ENCODE measurements at places on chromosomes 1 and 21.
A peak's percentile ranks its signal among the peaks of the same experiment; 100 is the strongest.

DNA sequence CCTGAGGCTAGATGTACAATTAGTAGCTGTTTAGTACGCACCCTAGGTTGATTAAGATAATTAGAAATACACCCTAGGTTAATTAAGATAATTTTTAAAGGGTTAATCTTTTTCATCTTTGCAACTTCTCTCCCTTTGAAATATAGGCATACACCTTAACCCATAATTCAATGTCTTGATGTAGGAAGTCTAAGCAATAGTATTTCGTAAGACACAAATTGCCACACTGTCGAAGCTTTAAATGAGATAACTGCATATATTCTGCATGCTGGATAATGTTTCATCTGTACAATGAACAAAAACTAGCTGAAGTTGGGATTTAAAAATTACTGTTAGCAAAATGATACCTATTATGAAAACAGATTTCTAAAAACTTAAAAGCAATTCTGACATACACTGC, 122.9 kb downstream of the EVI5 start:
- no peak for DNase-seq

DNA sequence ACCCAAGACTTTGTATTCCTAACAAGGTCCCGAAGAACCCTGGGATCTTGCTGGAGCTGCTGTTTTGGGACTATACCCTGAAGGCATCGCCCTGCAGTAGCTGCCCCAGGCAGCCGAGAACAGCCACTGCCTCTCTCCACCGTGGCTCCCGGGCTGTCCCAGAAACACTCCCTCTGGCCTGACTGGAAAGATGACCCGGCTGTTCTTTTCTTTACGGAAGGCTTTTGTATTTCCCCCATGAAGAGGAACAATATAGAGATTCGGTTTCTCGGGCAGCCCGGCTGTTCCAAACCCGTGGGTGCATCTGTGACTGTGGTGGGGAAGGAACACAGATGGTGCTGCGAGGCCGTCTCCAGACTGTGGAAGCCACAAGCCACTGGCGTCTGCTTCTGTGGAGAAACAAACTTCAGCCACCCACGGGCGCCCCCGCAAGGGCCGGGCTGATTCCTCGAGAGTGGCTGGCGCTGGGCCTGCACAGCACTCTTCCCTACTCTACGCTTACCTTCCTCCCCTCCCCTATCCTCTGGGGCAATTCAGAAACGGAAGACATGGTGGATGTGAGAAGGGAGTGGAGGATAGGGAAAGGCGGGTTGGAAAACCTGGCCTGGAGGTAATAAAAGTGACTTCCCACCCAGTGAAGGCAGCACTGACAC, 33.7 kb upstream of the VASH2 start:
- DNase-seq, result no peak

- DNase-seq, result peak; percentile 66
Measured at GRCh38 chr1:192579010-192579738, 3.6 kb downstream of the RGS1 start.

DNA sequence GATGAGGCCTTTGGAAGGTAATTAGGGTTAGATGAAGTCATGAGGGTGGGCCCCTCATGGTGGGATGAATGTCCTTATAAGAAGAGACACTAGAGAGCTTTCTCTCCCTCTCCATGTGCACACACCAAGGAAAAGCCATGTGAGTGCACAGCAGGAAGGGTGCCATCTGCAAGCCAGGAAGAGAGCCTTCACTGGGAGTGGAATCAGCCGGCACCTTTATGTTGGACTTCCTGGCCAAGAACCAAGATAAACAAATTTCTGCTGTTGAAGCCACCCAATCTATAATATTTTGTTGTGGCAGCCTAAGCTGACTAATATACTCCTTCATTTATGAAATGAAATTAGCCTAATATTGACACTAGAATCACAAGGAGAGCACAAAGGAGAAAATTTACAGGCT, 38.2 kb upstream of the PKP1 start:
- no peak for DNase-seq

DNA sequence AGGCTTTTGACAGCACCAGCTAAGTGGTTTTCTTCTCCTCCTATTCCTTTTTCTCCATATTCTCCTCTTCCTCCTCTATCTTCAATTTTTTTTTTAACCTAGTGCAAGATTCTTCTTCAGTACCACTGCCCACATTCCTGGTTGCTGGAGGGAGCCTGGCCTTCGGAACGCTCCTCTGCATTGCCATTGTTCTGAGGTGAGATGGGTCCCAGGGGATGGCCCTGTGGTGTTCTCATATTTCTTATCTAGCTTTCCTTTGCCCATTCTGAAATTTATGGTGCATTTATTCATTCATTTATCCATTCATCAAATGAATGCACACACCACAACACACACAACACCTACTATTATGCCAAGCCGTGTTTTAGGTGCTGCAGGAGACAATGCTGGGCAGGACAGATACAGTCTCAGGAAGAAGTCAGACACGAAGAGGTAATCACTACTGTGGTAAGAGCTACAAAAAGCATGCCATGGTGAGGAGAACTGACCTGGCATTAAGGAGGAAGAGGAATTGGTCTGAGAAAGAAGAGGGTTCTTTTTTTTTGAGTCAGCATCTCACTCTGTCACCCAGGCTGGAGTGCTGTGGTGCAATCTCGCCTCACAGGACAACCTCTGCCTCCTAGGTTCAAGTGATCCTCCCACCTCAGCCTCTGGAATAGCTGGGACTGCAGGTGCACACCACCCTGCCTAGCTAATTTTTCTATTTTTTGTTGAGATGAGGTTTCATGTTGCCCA, 47.5 kb upstream of the TDRD10 start:
- no peak for DNase-seq

DNA sequence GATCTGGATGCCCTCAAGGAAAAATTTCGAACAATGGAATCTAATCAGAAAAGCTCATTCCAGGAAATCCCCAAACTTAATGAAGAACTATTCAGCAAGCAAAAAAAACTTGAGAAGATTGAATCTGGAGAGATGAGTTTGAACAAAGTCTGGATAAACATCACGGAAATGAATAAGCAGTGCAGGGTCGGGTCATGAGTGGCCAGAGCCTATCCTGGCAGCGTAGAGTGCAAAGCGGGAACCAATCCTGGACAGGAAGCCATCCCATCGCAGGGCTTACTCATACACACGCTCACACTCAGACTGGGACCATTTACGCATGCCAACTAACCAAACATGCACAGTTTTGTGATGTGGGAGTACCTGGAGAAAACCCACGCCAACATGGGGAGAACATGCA, 43.1 kb downstream of the ZMYM1 start:
- DNase-seq, result no peak
